Activated CD8-positive, alpha-beta T cell treated with anti-CD3 and anti-CD28 coated beads for 36 hours (primary cell): ENCODE measurements at places on chromosomes 3 and 15.

DNA sequence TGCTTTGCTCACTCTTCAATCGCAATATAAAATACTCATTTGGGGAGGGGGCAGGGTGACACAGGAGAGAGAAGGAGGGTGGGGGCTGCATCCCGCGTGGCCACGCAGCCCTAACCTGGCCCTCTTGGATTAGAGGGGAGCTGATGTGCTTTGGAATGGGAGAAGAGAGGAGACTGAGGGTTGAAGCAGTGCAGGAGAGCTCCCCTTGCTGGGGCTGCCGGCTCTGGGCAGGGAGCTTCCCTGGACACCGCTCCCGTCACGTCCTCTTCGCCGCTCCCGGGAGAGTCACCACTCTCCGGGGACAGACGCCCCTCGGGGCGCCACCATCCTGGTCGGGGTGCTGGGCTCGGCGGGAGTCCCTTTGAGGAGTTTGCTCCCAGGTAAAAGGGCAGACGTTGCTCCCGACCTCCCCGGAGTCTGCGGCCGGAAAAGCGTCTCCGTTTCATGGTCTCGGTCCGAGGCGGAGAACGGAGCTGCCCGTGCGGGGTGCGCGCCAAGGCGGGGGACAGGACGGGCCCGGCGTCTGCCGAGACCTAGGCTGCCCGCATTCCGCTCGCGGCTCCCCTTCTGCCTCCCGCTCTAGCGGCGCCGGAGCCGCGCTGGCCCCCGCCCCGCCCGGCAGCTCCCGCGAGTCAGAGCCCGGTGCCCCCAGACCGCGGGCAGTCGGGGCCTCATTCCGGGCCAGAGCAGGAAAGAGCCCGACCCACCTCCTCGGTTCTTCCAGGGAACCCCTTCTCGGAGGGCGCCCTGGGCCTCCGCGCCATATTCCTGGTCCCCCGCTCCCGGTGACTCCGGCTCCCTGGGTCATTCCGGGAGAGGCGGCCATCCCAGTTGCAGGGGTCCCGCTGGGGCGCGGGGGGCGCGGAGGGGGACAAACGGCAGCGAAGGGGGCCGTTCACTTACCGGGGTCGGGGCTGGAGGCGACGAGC, 603 bp downstream of the SLC7A14 start:
- peaks cover 50% of the 10 kb centered on the region for H3K27me3 ChIP-seq
- no peak overlapping the region for H3K4me3 ChIP-seq
- H3K4me1 ChIP-seq = no peaks in the 10 kb centered on the region
- H3K27ac ChIP-seq = no peak overlapping the region

- no peak overlapping the region for H3K4me3 ChIP-seq
- no peaks in the 10 kb centered on the region for H3K27me3 ChIP-seq
- H3K36me3 ChIP-seq = no peaks in the 10 kb centered on the region
- H3K4me1 ChIP-seq = no peaks in the 10 kb centered on the region
- no peak for DNase-seq
Observed at GRCh38 chr15:36109943-36110658, 469.3 kb upstream of the CDIN1 start.

DNA sequence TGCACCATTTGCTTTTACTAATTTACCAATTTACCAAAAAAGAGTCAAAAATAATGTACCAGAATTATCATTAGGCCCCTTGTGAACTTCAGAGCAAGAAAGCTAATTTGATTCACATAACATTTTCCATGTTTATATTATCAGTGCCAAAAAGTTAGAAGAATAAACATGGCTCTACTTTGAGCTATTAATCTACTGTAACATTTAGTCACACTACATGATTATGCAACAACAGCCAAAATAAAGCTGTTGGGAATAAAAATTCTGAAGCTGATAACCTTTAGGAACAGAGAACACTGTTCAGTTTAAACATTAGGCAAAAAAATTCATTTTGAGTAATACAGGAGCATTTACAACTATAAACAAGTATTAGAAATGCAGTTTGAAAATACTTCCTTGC, 63.6 kb downstream of the PROS1 start:
- no peaks in the 10 kb centered on the region for H3K27me3 ChIP-seq
- no peak overlapping the region for H3K27ac ChIP-seq
- H3K4me3 ChIP-seq = no peak overlapping the region

GRCh38 chr3:105502333-105502732, 135.6 kb downstream of the ALCAM start:
- no peak overlapping the region for H3K27ac ChIP-seq
- no peak overlapping the region for H3K4me3 ChIP-seq
- H3K36me3 ChIP-seq = no peaks in the 10 kb centered on the region
- no peaks in the 10 kb centered on the region for H3K4me1 ChIP-seq
- DNase-seq = no peak
